ENCODE measurements at places on chromosomes 6 and 20. TPM values are rescaled to one million over a fixed set of nuclear protein-coding genes. Genes with fewer than 3 reads are reported as not detected.
A peak's percentile ranks its signal among the peaks of the same experiment; 100 is the strongest.

DNA sequence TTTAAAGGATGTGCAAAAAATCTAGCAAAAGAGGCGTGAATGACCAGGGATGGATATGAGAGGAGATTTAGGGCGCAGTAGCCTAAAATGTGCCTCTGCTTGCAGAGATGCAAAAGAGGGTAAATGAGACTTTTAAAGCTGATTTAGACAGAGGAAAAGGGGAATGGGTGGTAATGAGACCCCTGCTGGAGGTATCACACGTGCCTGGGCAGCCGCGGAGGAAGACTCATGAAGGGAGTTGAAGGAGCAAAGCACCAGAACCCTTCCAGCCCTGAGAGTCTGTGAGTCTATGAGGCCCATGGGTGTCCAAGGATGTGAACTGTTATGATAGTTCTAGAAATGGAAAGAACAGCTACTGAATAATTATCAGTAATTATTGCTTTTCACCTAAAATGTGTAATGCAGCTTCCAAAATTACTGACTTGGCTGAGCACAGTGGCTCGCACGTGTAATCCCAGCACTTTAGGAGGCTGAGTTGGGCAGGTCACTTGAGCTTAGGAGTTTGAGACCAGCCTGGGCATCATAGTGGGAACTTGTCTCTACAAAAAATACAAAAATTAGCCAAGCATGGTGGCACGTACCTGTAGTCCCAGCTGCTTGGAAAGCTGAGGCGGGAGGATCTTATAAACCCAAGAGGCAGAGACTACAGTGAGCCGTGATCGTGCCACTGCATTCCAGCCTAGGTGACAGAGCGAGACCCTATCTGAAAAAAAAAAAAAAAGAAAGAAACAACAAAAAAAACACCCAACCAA is 38.2 kb upstream of the TIAM2 start:
- DNase-seq: no peak

DNA sequence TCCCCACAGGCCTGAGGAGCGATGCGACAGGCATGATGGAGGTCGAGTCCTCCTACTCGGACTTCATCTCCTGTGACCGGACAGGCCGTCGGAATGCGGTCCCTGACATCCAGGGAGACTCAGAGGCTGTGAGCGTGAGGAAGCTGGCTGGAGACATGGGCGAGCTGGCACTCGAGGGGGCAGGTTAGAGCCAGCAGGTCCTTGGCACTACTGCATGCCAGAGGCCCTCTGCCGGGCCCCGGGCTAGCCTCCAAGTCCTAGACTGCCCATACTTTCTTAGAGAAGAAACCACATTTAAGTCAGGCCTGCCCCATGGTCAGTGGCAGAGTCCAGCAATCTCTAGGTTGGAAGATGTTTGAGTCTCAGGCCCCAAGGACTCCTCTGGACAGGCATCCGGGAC is 32.1 kb downstream of the PKIG start:
- DNase-seq: no peak

GRCh38 chr6:4977468-4977867 is 26.4 kb downstream of the RPP40 start:
- no peak for DNase-seq

The CCN6 gene
- total RNA-seq: not detected

GRCh38 chr20:11144114-11144950 is 470.5 kb upstream of the JAG1 start:
- no peak for DNase-seq

GRCh38 chr6:139757784-139758183 is 383.3 kb upstream of the CITED2 start:
- no peak for DNase-seq

DNA sequence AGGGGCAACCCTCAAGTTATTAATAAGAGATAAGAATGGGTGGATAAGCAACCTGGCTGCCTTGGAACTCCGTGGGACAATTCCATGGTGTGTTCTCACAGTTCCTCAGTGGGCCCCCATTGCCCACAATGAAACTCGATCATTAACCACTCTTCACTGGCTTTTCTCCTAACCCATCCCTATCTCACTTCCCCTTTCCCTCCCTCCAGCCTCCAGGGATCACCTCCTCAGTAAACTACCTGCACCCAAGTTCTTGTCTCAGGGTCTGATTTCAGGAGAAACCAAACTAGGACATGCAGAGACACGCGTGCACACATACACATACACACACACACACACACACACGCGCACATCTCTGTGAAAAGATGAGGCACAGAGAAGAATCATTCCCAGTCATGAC is 37.7 kb upstream of the FOXP4 start:
- no peak for DNase-seq

- no peak for DNase-seq
These were observed 505.2 kb downstream of the CBLN4 start for GRCh38 chr20:55500130-55500529.

GRCh38 chr6:28225056-28225834 is at the start of gene ZSCAN9:
Gene ZSCAN9, plus strand, starts transcription at chr6:28225275. Its CDS starts 1,810 bp downstream, at chr6:28227085.
- DNase-seq: peak; percentile 19

DNA sequence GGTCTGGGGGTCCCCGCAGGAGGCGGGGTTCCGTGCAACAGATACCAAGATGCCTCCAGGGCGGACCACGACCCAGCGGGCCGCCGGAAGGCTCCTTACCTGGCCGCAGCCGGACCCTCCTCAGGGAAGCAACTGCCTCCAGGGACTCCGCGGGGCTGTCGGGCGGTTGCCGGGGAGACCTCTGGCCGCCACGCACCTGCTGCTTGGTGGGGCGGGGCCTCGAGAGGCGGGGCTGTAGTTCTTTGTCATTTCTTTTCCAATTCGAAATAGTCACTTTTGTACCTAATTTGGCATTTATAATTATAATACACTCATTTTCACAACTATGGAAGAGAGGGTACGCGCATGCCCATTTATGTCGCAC is 647 bp downstream of the AK9 start:
- DNase-seq: peak; percentile 57

DNA sequence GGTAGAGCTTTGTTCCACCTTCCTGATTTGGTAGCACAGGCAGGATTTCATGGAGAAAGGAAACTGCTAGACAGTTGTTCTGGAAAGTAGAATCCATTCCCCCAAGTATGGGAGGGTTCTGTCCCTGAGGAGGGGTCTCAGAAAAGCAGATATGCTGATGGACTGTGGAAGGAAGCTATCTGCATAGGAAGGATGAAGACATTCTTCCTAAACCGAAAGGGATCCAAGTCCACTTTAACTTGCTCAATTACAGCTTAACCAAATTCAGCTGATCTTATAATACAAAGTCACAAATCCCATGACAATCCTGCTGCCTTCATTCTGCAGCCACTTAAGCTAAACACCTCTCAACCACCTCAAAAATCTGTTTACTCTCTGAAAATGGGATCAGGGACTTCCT is 2.6 kb downstream of the MAN1A1 start:
- no peak for DNase-seq

The PACSIN1 gene
- total RNA-seq: 0.70 TPM

The USP49 gene
- total RNA-seq: 5.2 TPM

DNA sequence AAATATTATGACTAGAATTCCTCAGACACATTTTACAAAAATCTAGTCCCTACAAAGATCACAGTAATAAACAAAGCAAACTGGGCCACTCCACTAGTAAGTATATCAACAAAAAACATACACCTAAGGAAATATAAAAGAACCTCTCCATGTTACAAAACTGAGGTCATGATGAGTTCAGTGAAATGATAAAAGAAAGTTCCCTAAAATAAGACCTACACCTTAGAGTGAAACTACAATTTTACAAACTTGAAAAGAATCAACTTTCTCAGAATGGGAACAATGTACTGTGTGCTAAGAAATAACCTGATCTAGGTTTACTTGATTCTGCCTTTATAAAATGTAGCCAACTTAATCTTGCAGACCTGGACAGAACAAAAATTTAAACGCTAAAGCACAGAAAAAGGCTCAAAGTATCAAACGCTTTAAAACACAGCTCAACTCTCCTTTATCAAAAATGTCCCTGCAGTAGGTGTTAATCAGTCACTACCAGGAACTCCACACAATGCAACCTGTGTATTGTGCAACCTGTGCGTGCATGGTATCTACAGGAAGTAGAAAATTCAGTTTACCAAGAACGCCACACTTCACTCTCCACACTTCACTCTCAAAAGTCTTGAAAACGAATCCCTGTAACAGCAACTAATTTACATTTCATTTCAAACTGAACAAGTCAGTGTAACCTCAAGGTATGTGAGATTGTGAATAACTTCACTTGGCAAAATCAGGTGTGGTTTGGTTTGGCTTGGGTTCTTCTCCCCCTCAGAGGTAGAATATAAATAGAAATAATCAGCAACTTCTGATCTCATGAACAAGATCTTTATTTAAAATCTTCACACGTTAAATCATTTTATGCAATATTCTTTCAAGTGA is 1.8 kb downstream of the RALGAPA2 start:
- DNase-seq: peak; percentile 22

- DNase-seq: no peak
These were observed 138.2 kb downstream of the TENT5A start for GRCh38 chr6:81614292-81614691.

DNA sequence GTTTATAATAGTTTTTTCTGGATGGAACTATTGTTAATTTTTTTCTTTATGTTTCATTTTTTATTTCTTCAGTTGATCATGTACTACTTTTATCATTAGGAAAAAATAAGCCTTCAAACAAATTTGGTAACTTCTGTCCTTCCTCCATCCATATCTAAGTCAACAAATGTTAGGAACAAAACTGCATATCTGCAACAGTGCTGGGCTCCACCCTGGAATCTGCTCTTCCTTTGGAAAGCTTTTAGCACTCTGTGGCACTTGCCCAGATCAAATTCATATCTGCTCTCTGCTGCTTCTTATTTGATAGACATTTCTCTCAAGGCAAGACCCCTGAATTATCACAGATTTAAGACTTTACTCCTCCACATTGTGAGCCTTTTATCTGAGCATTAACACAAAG is 24.3 kb upstream of the GPR63 start:
- DNase-seq: no peak

DNA sequence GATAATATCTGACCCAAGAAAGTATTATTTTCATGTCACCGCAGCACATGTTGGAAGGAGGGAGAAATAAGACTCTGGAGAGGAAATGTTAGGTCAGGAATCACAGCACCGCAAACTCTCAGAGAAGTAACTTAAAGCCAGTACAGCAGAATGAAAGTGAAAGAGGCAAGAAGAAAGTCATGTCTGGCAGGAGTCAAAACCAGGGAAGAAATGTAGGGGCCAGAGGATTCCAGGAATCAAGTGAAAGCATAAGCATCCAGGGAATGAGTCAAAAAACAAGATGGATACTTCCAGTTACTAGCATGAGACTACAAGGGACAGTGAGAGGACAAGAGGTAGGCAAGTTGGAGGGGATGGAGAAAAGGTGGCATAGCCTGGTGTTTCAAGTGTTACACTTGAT is 80.4 kb downstream of the AK9 start:
- DNase-seq: no peak

- no peak for DNase-seq
These were observed 7.6 kb upstream of the GCNT2 start for GRCh38 chr6:10513544-10513943.

The OTOR gene
- not detected for total RNA-seq

DNA sequence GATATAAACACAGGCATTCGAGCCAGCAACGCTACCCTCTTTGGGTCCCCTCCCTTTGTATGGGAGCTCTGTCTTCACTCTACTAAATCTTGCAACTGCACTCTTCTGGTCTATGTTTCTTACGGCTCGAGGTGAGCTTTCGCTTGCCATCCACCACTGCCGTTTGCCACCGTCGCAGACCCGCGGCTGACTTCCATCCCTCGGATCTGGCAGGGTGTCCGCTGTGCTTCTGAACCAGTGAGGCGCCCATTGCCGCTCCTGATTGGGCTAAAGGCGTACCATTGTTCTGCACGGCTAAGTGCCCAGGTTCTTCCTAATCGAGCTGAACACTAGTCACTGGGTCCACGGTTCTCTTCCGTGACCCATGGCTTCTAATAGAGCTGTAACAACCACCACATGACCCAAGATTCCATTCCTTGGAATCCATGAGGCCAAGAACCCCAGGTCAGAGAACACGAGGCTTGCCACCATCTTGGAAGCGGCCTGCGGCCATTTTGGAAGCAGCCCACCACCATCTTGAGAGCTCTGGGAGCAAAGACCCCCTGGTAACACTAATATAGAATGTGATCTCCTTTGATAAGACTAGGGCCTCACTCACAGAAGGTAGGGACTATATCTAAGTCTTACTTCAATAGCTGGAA is 973 bp downstream of the UBD start:
- DNase-seq: no peak

DNA sequence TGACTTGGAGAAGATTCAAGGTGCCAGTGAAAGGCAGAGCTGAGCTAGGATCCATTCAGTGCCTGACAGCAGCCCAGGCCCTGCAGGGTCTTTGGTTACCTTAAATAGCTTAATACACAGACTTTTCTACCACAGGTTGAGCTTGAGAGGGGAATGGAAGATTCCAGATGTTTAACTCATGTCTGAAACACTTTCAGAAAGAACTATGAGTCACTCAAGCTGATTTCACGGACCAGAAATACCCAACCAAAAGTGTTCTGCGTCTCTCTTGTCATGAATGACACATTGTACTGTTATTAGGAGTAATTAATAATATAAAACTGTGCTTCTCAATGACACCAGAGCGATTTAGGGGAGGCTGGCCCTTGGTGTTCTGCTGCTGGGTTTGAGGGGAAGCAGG is 6.4 kb upstream of the PMEPA1 start:
- DNase-seq: no peak

The TNNC2 gene
- total RNA-seq: not detected

- no peak for DNase-seq
These were observed 5.1 kb upstream of the EPB41L1 start for GRCh38 chr20:36149469-36149868.

The TMC2 gene
- not detected for total RNA-seq

The NFS1 gene
- 36.4 TPM for total RNA-seq

The CRIP3 gene
- not detected for total RNA-seq

The GRM1 gene
- total RNA-seq: not detected

- DNase-seq: no peak
These were observed 3.6 kb downstream of the GRM4 start for GRCh38 chr6:34142061-34142998.

The RBBP8NL gene
- total RNA-seq: not detected
